Inflammatory macrophage treated with lipopolysaccharide for 4 hours (primary cell): ENCODE measurements at places on chromosomes 4 and X.

DNA sequence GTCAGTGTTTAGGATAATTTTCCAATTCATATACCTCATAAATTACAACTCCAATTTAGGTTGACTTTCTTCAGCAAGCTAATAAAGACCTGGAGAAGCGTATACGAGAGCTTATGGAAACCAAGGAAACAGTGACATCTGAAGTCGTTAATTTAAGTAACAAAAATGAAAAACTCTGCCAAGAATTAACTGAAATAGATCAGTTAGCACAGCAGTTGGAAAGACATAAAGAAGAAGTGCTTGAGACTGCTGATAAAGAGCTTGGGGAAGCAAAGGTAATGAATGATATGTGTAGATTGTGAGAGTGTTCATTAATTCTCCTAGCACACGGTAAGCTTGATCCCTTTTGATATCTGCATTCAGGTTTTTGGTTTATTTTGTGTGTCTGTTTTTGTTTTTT is 16.8 kb downstream of the CEP135 start:
- DNase-seq = no peak

GRCh38 chr4:712093-712492 is 6.5 kb downstream of the PCGF3 start:
- no peak for DNase-seq

- no peak for DNase-seq
Observed at GRCh38 chr4:38666766-38667084, 2.7 kb downstream of the KLF3 start.

GRCh38 chr4:4808086-4808485 is 51.4 kb upstream of the MSX1 start:
- DNase-seq = no peak

DNA sequence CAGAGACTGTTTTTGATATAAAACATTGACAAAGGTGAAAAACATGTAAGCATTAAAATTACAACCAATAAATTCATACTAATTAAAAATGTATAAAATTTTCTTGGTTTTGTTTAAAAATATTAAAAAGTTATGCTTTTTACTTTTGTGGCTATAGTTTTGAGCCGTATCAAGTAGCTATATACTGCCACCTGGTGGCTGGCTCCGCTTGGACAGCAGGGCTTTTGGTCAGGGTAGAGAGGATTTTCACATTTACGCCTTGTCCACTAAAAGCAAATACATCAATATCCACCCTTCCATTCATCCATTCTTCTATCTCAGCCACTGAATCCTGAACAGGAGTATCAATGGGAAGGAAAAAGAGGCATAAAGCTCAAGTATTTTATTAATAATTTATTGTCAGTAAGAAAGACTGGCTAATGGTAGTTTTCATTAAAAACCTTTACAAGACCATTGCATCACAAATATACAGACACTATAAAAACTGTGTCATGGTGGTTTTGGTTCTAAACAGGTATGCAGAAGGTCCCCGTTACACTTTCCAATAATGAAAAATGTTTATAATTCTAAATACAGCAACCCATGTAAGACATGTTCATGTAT is 32.1 kb upstream of the MTNR1A start:
- DNase-seq = peak; percentile 36

GRCh38 chr4:68592673-68593072 is 16.6 kb upstream of the UGT2B17 start:
- no peak for DNase-seq

- no peak for DNase-seq
Observed at GRCh38 chrX:57583477-57583876, 8.3 kb upstream of the ZXDB start.
